ENCODE measurements at places on chromosomes 7 and 10. TPM values are rescaled to one million over a fixed set of nuclear protein-coding genes. Genes with fewer than 3 reads are reported as not detected.

PNLIP gene
- not detected for total RNA-seq

MNX1 gene
- total RNA-seq, result not detected

LIPJ gene
- not detected for total RNA-seq

AMPH gene
- total RNA-seq, result not detected

OR2A5 gene
- total RNA-seq, result not detected

TACR2 gene
- total RNA-seq, result 0.09 TPM

TMEM213 gene
- not detected for total RNA-seq

POLR2J3 gene
- 25.5 TPM for total RNA-seq

MEST gene
- 3.1 TPM for total RNA-seq

SRGN gene
- total RNA-seq, result 622 TPM

PALD1 gene
- 276 TPM for total RNA-seq

GCK gene
- total RNA-seq, result not detected

KCNMA1 gene
- total RNA-seq, result 0.05 TPM

SRRM3 gene
- total RNA-seq, result 2.2 TPM

SPDYE11 gene
- not detected for total RNA-seq

LIPN gene
- total RNA-seq, result not detected

SLC29A4 gene
- 1.0 TPM for total RNA-seq
